ENCODE measurements at places on chromosomes 1 and 21.

DNA sequence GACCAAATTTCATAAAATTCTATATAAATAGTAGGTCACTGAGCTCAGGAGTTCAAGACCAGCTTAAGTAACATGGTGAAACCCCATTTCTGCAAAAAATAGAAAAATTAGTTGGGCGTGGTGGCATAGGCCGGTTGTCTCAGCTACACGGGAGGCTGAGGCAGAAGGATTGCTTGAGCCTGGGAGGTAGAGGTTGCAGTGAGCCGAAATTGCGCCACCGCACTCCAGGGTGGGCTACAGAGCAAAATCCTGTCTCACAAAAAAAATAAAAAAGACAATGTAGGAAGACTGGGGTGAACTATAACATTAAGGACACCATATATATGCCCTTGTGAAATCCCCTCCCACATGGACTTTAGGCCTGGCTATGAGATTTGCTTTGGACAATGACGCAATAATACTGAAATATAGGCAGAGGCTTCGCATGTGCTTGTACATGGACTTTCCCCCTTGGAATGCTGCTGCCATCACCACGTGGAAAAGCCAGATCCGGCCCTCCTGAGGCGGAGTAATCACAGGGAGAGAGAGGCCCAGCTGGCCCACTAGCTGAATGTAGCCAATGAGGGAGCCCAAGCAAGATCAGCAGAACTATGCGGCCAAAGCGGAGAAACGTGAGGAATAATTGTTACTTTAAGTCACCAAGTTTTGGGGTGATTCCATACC, 13.1 kb upstream of the USP1 start:
- DNase-seq = no peak

DNA sequence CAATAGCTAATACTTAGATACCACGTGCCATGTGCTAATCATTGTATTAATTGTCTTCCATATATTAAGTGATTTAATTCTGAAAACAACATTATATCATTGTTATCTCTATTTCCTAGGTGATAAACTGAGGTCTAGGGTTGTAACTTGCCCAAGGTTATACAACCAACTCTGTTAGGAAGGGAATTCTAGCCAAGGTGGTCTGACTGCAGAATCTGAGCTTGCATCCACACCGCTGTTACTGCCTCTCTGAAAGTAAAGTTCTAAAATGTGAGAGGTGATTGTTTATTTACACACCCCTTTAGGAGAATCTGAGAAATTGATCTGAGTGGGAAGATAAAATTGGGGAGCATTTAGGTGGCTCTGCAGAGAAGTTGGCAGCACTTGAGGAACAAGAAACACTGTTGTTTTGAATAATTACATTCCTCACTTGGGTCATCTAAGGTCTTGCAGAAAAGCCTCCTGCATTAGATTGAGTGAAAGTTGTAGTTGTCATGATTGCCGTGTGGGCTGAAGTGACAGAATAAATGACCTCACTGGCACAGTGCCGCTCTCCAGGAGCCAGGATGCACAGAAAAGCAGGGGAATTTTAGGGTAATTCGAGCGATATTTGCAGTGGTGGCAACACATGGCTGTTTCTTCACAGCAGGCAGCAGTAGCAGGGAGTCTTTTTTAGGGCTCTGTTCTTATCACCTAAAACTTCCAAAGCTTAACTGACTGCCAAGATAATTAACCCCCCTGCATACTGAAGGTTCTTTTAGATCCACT, 121.7 kb downstream of the ADGRL4 start:
- no peak for DNase-seq

DNA sequence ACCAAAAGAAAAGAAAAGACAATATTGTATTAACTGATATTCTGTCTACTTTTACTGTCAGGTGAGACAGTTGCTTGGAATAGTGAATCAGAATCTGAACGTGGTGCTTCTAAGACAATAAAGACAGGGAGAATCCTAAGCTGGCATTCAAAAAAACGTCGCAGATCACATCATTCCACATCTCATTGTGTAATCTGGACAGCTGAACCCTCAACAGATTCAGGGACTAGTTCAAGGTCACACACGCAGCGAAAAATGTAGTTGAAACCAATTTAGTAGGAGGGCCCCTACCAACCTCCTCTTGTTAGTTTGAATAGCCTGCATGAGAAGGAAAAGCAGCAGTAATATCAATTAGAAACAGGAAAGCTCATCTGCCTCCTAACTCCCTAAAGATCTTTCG, 46.4 kb upstream of the KRTAP19-8 start:
- no peak for DNase-seq

- DNase-seq = peak; percentile 85
These were observed 8.7 kb upstream of the PIK3C2B start for GRCh38 chr1:204503122-204503912.

GRCh38 chr1:89724369-89725010, 91.6 kb downstream of the LRRC8C start:
- peak; percentile 35 for DNase-seq

- DNase-seq = no peak
These were observed 49.6 kb downstream of the MTR start for GRCh38 chr1:236844499-236845271.

- DNase-seq = no peak
These were observed 129.6 kb downstream of the USH2A start for GRCh38 chr1:216293683-216294082.

- DNase-seq = no peak
These were observed 271.8 kb downstream of the BRINP2 start for GRCh38 chr1:177442584-177442983.

GRCh38 chr21:41953831-41954653, at the start of gene C2CD2:
TSS of gene C2CD2 (minus strand) at chr21:41954018. CDS start at chr21:41953648, 370 bp downstream.
- peak; percentile 62 for DNase-seq
